ENCODE measurements at places on chromosomes 5 and 9. TPM values are rescaled to one million over a fixed set of nuclear protein-coding genes. Genes with fewer than 3 reads are reported as not detected.

GRCh38 chr5:14809369-14810155 lies 62.0 kb downstream of the ANKH start:
- DNase-seq = peak; percentile 74

Gene RNF180
- total RNA-seq = not detected

DNA sequence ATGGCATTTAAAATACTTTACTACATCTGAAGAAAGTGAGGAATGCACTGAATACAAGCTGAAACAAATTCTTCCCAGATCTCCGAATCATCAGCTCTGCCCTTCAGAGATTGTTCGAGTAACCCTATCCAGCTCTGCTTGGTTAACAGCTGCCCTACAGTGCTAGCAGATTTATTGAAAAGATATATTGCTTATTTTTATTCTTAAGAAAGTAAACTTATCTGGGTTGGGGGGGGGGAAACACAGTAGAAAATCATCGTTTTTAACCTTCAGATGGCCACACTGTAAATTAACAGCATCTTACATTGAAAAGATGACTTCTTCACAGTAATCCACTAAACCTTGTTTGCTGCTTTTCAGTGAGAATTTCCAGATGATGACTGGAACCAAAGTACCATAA lies 210.8 kb downstream of the NFIB start:
- DNase-seq = no peak

GRCh38 chr9:93681269-93682154 lies 105.1 kb downstream of the PHF2 start:
- DNase-seq = no peak

DNA sequence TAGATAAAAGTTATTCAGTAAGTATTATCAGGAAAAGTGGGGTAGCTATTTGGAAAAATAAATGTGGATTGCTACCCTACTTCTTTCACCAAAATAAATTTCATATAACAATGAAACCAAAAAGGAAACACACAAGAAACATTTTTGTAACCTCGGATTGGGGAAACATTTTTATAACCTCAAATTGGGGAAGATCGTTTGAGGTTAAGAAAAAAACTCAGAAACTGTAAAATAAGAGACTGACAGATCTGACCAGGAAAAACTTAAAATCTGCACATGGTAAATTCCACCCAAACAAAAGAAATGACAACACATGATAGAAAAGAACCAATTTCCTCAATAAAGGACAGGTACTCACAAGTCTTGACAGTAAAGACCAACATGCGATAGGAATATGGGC lies 13.5 kb downstream of the EFCAB9 start:
- no peak for DNase-seq

GRCh38 chr5:32500181-32500580 lies 55.6 kb upstream of the ZFR start:
- DNase-seq = no peak

DNA sequence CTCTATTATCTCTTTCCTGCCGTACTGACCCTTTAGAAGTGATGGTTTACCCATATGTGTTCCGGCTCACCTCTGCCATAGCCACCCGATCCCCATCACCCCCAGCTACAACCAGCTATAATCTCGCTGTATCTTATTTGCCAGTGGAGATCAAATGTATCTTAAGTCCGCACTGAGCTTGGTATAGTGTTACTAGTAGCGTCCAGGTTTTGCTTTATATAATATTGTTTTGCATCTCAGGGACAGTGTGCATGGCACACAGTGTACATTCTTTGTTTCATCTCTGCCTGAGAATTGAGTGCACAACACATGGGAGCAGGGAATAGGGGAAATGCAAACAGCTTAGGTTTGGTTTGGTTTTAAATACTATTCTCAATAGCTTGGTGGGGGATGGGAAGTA lies 135.8 kb upstream of the SNX2 start:
- no peak for DNase-seq

Gene F12
- 2.2 TPM for total RNA-seq

Gene NELFB
- total RNA-seq = 72.1 TPM

- no peak for DNase-seq
These were observed 14.7 kb downstream of the FBP1 start for GRCh38 chr9:94624629-94625028.

DNA sequence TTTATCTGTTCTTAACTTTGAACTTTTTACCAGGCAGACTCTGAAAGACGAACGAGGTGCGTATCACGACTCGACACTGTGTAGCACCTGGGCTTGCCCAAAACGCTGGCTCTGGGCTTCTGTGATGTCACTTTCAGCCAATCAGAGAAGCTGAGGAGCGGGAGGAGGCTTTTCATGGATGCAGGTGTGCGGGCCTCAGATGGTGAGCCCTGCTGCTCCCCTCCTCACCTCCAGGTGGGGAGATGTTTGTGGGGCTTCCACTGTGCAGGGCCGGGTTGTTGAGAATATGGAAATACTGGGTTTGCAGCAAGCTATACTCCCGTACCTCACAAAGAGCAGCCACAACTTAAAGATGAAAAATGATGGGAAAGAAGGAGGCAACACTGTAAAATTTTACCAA lies 246.3 kb downstream of the IRX2 start:
- no peak for DNase-seq

Gene PCDHGC4
- total RNA-seq = not detected
